ENCODE measurements at places on chromosomes 16 and 17. TPM values are rescaled to one million over a fixed set of nuclear protein-coding genes. Genes with fewer than 3 reads are reported as not detected.

Gene ALOX15B
- not detected for total RNA-seq

Gene SEC14L5
- 0.49 TPM for total RNA-seq

Gene TRIM16
- 44.0 TPM for total RNA-seq

Gene GLOD4
- total RNA-seq, result 56.5 TPM

Gene CES5A
- total RNA-seq, result not detected

Gene MMP15
- 13.0 TPM for total RNA-seq

Gene FBXW10B
- under 0.01 TPM for total RNA-seq

Gene CIITA
- 0.25 TPM for total RNA-seq

Gene CD300LF
- total RNA-seq, result 0.25 TPM

Gene GNAO1
- 66.6 TPM for total RNA-seq

Gene NFAT5
- total RNA-seq, result 20.4 TPM

Gene KCTD19
- 0.25 TPM for total RNA-seq

Gene TBC1D3C
- total RNA-seq, result under 0.01 TPM

Gene CDRT15L2
- total RNA-seq, result not detected

Gene OMG
- 4.7 TPM for total RNA-seq

Gene KRTAP4-5
- total RNA-seq, result not detected

Gene KRT32
- not detected for total RNA-seq

Gene ZSCAN10
- total RNA-seq, result 0.49 TPM

Gene CFAP52
- 1.7 TPM for total RNA-seq

Gene SPN
- total RNA-seq, result 0.25 TPM

Gene COX6A2
- not detected for total RNA-seq

Gene NAGS
- total RNA-seq, result 0.25 TPM

Gene KRT40
- not detected for total RNA-seq

Gene BANP
- 21.4 TPM for total RNA-seq

Gene SMIM22
- not detected for total RNA-seq

Gene PRRT2
- total RNA-seq, result 21.9 TPM

Gene RCVRN
- not detected for total RNA-seq

Gene CA5A
- not detected for total RNA-seq

Gene TPSB2
- not detected for total RNA-seq

Gene ADORA2B
- total RNA-seq, result 3.9 TPM

Gene KRTAP9-1
- total RNA-seq, result not detected

Gene CACNA1G
- total RNA-seq, result 8.9 TPM

Gene MAPT
- total RNA-seq, result 154 TPM

Gene PRSS33
- total RNA-seq, result 0.25 TPM

Gene DEXI
- 3.7 TPM for total RNA-seq

Gene ACSM5
- total RNA-seq, result 0.49 TPM

Gene HES7
- 0.98 TPM for total RNA-seq

Gene APOH
- total RNA-seq, result not detected

Gene TP53TG3B
- total RNA-seq, result not detected

Gene ZFHX3
- 4.7 TPM for total RNA-seq

Gene KRT20
- total RNA-seq, result 0.25 TPM

Gene IGF2BP1
- 0.74 TPM for total RNA-seq

Gene PIK3R5
- 0.49 TPM for total RNA-seq

Gene TUBD1
- 9.1 TPM for total RNA-seq

Gene SLC7A6OS
- total RNA-seq, result 8.9 TPM

Gene IL17C
- total RNA-seq, result not detected

Measured in temporal lobe (tissue), 4 donors.